ENCODE measurements at places on chromosomes 5 and 9. TPM values are rescaled to one million over a fixed set of nuclear protein-coding genes. Genes with fewer than 3 reads are reported as not detected.

FBXL7 gene
- not detected for total RNA-seq

FOXD4L3 gene
- total RNA-seq = not detected

PRSS3 gene
- total RNA-seq = not detected

NEK6 gene
- total RNA-seq = 8.4 TPM

CHSY3 gene
- not detected for total RNA-seq

CDKN2B gene
- total RNA-seq = 0.56 TPM

SLC2A6 gene
- total RNA-seq = 4.3 TPM

PDE4D gene
- total RNA-seq = 64.9 TPM

DNA sequence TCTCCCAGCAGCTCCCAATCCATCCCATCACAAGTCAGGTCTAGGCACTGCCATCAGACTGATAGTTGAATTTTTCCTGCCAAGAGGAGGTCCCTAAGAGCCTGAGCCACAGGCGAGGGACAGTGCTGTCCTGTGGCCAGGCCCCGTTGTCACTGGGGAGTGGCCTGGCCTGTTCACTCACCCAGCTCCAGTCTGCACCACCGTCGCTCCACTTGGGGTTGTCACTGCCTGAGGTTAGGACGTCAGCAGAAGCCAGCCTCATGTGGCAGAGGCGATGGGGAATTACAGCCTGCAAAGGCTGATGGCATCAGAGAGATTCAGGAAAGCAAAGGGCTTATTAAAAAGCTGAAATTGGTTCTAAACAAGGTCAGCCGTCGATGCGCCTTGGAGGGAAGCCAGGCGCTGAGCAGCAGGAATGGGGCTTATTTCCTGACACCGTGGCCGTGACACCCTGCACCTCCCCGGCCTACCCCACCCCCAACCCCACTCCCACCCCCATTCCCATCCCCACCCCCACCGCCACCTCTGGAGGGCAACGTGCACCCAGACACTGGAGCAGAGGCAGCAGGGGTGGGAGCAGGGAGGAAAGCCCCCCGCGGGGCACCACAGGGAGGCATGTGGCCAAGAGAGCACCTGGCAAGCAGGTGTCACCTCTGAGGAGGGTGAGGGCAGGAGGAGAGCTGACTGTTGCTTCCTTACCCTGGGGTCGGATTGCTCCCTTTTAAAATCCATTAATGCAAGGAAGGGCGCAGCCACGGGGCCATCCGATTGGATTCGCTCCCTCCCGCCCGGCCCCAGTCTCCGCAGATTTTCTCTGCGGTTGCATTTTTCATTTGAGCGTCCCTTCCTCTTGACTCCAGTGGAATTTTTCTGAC, 3.1 kb upstream of the DBH start:
- DNase-seq = no peak

GRCh38 chr5:131171276-131171810, 599 bp downstream of the LYRM7 start:
- no peak for DNase-seq

- DNase-seq = no peak
These were observed 53.1 kb upstream of the TYRP1 start for GRCh38 chr9:12640016-12640587.

GRCh38 chr5:130189961-130190360, 285.7 kb downstream of the CHSY3 start:
- DNase-seq = no peak

GRCh38 chr5:143481697-143482531, 78.4 kb upstream of the NR3C1 start:
- no peak for DNase-seq

DNA sequence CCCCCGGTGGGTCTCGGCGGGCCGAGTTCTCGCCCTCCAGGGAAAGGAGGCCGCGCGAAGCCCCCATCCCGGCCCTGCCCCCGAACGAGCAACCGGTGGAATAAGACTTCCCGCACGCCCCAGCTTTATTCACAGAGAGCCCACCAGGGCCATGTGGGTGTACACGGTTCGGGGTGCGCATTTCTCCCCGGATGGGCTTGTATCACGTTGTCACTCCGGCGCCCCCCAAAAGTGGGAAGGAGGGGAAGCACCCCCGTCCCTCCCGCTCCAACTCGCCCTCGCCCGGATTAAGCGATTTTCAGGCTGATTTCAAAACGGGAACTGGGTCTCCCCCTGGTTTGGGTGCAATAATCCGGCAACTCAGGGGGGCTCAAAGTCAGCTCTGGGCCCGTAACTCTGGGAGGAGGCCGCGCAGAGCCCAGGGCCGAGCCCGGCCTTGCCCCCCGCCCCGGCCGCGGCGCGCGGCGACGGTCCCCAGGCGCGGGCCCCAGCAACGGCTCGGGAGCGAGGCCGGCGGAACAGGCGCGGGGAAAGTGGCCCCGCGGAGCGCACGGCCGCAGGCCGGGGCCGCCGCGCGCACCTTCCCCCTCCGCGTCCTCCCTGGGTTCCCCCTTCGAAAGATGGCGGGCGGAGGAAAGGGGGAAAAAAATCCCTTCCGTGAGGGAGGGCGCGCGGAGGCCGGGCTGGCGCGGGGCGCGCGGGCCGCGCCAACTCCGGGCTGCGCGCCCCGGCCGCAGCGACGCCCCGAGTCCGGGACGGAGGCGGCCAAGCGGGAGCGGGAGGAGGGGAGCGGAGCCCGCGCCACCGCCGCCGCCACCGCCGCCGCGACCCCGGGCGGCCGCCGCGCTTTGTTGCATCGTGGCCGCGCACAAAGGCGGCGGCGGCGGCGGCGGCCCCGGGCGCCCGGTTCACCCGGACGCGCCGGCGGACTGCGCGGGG, 644 bp downstream of the BRD3 start:
- peak; percentile 47 for DNase-seq

GRCh38 chr5:74325866-74326265, 314.7 kb downstream of the ENC1 start:
- no peak for DNase-seq

DNA sequence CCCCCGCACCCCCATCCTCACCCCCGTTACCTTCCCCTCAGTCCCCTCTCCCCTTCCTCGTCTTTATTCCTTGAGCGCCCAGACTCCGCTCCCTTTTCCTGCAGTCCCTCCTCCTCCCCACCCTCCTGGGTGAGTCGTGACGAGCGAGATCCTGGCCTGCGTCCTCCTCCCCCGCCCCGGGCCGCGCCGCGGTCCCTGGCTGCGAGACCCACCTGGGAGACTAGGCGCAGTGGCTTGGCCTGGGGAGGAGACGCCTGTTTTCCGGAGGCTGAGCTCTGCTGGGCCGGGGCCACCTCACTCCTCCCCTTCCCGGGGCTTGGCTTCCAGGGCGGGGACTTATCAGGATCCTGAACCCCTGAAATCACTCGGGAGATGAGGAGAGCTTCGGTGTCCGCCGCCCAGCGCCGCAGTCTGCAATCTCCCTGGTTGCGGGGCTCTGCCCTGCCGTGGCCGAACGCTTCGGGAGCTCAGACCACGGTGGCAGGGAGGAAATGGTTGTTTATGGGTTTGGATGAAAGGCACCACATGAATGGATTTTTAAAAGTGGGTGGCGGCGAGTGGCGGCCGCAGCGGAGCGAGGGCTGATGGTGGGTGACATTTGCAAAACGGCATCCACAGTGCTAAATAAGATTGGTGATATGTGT, 984 bp downstream of the STXBP1 start:
- no peak for DNase-seq

DNA sequence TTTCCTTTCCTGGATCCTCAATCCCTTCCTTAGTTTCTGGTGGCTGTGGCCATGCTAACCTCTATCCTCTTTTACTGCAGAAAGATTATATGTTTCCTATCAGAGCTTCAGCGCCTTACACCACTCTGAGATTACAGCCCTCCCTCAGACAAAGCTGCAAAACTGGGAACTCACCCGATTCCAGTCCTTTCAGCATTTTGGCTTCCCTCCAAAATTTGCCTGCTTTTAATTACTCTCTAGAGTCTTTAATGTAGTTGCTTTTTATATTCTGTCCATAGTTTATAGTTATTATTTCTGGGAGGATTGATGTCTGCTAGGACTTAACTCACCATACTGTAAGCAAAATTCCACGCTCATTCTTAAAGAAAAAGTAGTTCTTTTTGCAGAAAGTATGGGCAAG, 110.2 kb downstream of the NSG2 start:
- DNase-seq = no peak

DNA sequence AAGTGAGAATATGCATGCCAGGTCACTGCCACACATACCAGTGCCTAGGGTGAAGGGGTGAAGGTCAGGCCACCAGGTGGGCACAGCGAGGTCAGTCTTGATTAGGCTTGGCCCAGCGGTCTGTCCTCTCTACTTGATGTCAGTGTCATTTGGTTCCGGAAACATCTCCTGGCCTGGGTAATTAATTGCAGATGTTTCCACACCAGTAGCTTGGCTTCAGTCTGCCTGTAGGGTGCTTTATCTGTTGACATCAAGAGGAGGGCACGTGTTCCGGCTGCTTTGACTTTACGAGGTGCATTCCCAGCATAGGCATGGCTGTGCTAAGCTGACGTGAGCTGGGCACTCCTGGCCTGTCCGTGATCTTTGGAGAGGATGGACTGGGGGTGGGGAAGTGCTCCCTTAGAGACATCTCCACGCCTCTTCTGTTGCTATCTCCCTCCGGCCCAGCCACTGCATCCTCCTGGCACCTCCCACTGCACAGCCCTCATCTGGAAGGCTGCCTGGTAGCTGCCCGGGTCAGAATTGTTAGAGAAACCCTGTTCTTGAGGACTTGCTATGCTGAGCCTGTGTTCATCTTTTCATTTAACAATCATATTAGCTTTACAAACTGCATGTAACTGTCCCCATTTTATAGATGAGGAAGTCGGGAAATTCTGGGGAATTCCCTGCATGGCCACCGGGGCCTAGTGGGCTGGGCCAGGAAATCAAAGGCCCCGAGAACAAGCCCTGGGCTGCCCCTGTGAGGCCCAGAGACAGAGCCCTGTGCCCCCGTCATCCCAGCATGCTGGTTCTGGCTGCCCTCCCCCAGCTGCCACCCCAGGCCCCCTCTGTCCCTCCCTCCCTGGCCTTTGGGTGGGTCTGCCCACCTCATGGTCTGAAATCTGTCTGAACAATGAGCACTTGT, 29.1 kb downstream of the JADE2 start:
- no peak for DNase-seq

DNA sequence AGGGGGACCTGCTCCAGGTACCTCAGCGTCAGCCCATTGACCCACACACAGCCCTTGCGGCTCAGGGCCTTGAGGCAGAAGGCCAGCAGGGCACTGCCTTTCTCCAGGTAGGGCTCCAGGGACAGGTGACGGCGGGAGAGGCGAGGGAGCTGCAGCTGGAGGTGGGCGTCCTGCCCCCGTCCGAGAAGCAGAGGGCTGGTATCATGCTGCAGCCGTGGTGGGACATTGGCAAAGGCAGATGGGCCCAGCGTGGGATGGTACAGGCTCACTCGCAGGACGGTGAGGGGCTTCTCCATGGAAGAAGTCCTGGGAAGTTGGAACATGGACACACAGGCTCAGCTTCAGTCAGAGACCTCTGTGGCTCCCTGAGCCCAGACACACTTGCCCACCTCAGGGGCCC, 2.5 kb upstream of the DCANP1 start:
- DNase-seq = no peak

DNA sequence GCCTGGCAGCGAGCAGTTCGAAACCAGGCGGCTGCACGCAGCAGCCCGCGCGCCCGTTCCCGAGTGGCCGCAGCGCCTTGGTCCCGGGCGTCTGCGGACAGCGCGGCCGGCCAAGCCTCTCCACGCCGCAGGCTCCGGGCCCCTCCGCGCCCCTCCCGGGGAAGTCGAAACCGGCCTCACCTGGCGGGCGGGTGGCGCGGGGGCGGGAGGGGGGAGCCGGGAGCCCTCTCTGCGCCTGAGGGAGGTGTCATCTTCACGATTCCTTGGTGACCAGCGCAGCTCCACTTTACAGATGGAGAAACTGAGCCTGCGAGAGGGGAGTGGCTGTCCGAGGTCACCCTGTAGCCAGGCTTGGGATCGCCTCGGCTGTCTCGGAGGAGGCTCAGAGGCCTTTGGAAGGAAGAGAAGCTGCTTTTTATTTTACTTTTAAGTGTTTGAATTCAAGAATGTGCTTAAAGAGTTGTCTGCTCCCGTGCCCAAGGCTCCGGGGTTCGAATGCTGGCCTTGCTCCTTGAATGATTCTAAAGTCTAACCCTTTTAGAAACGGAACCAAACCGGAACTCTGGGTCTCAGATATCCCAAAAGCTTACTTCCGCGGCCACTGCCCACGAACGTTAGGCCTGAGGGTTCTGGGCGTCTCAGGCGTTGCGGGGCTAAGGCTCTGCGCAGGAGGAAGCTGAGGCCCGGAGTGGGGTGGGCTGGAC, 662 bp downstream of the SUSD3 start:
- peak; percentile 24 for DNase-seq

DNA sequence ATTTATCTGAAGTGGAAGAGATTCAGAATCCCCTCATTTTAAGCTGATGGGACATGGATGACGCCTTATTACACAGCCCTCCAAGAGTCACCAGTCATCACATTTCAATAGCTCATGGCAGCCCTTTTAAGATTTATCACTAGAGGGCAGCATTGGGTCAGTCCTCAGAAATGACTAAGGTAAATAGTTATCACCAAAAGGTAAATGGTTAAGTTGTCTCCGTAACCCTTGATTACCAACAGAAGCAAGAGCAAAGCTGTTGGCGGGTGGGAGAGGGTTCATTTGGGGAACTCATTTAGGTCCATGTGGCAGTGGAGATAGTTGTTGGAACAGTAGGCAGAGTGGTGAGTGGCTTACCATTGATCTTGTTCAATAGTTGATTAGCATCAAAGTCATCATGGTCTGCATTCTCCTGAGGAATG, 12.0 kb upstream of the C9 start:
- DNase-seq = peak; percentile 9

GRCh38 chr5:143896966-143897365, 85.0 kb downstream of the HMHB1 start:
- no peak for DNase-seq

DNA sequence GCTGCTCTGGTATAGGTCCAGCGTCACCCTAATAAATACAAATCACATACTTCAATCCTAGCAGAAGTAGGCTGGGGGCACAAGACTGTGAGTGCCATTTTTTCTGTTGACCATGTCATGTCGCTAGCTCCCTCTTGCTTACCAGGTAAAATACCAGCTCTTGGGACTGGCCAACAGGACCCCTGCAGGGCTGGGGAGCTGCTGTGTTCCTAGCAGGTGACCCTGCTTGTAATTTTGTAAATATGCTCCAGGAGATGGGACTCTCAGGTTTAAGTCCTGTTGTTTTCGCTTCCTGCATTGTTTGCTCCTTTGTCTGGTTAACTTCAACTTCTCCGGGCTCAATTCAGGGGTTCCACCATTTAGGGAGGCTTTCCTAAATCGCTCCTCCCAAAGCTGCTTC, 286.6 kb upstream of the DAP start:
- no peak for DNase-seq

DNA sequence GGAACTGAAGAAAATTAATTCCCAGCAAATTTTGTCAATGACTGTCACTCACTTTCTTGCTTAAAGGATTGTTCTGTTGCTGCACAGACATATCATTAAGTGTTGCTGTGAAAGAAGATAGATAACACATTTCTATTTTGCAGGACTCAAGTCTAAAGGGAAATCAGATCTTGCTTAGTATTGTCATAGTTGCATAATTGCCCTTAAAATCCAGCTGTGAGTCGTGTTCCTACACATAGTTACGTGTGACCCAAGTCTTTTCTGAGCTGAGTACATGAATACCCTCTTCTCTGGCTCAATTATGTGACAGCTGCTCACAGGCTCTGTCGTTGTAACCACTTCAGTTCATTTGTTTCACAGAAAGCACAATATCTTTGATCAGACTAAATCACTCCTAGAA, 390.8 kb downstream of the DTWD2 start:
- DNase-seq = no peak

GRCh38 chr9:71349218-71349617, 227.8 kb upstream of the TRPM3 start:
- no peak for DNase-seq

- DNase-seq = no peak
These were observed 2.5 kb upstream of the CPLANE1 start for GRCh38 chr5:37251665-37252064.
